ENCODE measurements at places on chromosomes 3 and 15.

GRCh38 chr3:27699067-27699466 lies 23.1 kb downstream of the EOMES start:
- no peak for DNase-seq

GRCh38 chr15:45101749-45102148 lies 12.2 kb downstream of the DUOX2 start:
- DNase-seq: no peak

- no peak for DNase-seq
These were observed 985 bp downstream of the TRPC1 start for GRCh38 chr3:142724682-142725356.

GRCh38 chr3:10242182-10243065 lies 5.8 kb upstream of the TATDN2 start:
- no peak for DNase-seq

DNA sequence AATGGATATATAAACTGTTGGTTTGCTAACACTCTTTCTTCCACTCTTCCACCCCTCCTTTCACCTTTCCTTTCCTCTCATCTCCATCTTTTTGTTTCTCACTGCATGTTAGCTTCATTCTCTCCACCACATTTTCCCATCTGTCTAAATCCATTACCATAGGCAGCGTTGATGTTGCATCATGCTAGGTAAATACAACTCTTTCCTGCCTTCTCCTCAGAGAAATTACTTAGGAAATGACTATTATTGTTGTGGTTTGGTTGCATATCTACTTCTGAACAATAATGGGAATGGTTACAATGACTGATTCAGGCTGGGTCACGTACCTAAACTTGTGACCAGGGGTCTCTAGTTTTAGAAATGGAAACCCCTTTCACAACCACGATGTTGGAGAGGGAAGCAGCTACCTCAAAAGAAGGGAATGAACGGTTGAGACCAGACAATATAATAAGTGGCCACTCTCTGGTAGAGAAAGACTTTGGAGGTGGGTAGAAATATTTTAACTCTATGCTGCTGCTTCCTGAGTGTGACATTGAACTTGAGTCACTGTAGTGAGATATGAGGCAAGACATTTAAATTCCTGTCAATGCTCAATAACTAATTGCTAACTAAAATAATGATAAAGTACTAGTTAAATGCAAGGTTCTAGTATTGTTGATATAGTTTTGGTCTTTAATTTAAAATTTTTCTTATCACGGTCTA lies 314.1 kb upstream of the TGFBR2 start:
- DNase-seq: no peak

- DNase-seq: peak; percentile 62
These were observed 330.8 kb downstream of the TIGIT start for GRCh38 chr3:114624571-114625181.

Data from NCI-H2029 treated with DMSO at 0.1 percent for 48 hours (cell line).